ENCODE measurements at places on chromosomes 12 and 14.

- DNase-seq, result no peak
- H3K36me3 ChIP-seq, result no peaks in the 10 kb centered on the region
- H3K27ac ChIP-seq, result peak overlapping the region; percentile 23
- H3K4me3 ChIP-seq, result no peak overlapping the region
- H3K4me1 ChIP-seq, result peaks cover 17% of the 10 kb centered on the region
- no peaks in the 10 kb centered on the region for H3K27me3 ChIP-seq
Measured at GRCh38 chr14:31927348-31927832, 149.7 kb upstream of the ARHGAP5 start.

- H3K36me3 ChIP-seq, result no peaks in the 10 kb centered on the region
- H3K27me3 ChIP-seq, result no peaks in the 10 kb centered on the region
- no peaks in the 10 kb centered on the region for H3K4me1 ChIP-seq
- no peak overlapping the region for H3K27ac ChIP-seq
- no peak overlapping the region for H3K4me3 ChIP-seq
Measured at GRCh38 chr14:106875503-106875902, 1349.1 kb downstream of the TMEM121 start.

- H3K27me3 ChIP-seq, result no peaks in the 10 kb centered on the region
- no peak for DNase-seq
- H3K4me3 ChIP-seq, result peak overlapping the region; percentile 47
- H3K4me1 ChIP-seq, result peaks cover 4% of the 10 kb centered on the region
- H3K27ac ChIP-seq, result no peak overlapping the region
Measured at GRCh38 chr12:1630133-1630826, 1.2 kb downstream of the WNT5B start.

DNA sequence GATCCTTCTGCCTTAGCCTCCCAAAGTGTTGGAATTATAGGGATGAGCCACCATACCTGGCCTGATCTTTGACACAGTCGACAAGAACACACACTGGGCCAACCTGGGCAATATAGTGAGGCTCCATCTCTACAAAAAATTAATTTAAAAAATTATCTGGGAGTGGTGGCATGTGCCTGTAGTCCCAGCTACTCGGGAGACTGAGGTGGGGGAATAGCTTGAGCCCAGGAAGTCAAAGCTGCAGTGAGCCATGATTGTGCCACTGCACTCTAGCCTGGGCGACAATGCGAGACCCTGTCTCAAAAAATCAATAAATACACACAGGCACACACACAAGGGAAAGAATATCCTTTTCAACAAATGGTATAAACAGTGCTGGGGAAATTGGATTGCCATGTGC, 6.1 kb upstream of the OS9 start:
- H3K4me1 ChIP-seq, result no peaks in the 10 kb centered on the region
- no peak overlapping the region for H3K27ac ChIP-seq
- H3K4me3 ChIP-seq, result no peak overlapping the region
- DNase-seq, result no peak

DNA sequence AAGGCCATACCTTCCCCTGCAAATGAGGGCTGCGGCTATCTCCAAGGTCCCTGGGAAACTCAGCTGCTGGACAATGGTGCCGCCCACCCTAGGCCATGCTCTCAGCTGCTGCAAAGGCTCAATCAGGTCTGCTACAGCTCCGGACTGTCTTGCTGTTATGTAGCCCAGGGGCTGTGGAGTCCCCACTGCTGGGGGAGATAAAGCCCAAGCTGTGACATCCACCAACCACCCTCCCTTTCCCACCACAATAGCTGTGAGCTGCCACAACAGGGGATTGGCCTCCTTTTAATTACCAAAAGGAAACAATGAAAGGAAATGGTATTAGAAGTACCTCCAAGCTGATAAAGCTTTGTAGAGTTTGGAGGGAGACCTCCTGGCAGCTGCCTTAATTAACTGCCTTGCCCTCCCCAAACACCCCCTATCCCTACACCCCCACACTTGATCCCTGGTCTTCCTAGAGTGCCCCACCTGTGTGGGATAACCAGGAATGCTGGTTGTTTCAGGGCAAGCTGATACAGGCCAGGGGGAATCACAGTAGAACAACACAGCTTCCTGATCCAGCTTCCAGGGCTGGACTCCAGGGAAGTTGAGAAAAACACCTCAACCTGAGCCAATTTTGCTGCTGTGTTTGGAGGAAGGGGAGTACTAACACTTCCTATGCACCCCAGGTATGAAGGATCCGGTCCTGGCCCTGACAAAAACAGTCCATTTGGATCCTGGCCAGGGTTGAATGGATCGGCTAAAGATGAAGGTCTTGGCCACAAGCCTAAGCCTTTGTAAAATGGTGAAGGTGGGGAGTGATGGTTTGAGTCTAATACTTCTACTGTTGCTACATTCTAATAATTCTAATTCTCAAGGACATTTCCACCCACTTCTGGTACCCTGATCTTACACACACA, at the start of gene VWF:
TSS of gene VWF (minus strand) at position 260 of the 899 bp plus-strand sequence. CDS start 1,474 bp downstream, outside the sequence.
- no peaks in the 10 kb centered on the region for H3K36me3 ChIP-seq
- no peak within 1 kb of the TSS for H3K4me3 ChIP-seq
- H3K4me1 ChIP-seq, result no peaks in the 10 kb centered on the region
- no peaks in the 10 kb centered on the region for H3K27me3 ChIP-seq
- DNase-seq, result no peak

GRCh38 chr12:87518481-87518880, 510.7 kb downstream of the C12orf50 start:
- H3K4me1 ChIP-seq, result no peaks in the 10 kb centered on the region
- no peaks in the 10 kb centered on the region for H3K36me3 ChIP-seq
- DNase-seq, result no peak
- no peak overlapping the region for H3K4me3 ChIP-seq
- H3K27me3 ChIP-seq, result no peaks in the 10 kb centered on the region
- no peak overlapping the region for H3K27ac ChIP-seq

DNA sequence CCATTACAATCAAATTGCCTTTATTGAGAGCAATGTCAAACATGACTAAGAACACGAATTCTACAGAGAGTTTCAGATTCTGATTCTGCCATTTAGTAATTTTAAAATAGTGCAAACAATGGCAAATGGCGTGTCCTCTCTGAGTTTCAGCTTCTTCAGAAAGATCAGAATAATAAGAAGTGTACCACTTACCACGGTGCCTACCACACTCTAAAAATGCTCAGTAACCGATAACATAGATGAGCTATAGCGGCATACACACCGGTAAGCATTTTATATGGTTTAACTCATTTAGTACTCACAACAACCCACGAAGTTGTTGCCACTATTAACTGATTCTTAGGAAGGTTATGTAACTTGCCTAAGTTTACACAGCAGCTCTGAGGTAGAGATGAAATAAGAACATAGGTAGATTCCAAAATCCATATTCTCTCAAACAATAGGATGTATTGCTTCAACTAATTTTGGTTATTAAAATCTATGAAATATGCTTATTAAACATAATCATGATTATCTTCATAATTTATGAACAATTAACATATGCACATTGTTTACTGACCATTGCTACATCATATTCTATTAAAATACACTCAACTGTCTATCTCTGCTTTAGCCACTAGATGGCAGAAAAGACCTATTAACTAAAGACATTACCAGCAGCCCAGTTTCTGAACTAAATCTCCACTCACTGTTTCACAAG, 38.3 kb downstream of the SLC6A15 start:
- no peaks in the 10 kb centered on the region for H3K27me3 ChIP-seq
- no peak overlapping the region for H3K27ac ChIP-seq
- H3K4me1 ChIP-seq, result no peaks in the 10 kb centered on the region
- DNase-seq, result no peak
- H3K4me3 ChIP-seq, result no peak overlapping the region

DNA sequence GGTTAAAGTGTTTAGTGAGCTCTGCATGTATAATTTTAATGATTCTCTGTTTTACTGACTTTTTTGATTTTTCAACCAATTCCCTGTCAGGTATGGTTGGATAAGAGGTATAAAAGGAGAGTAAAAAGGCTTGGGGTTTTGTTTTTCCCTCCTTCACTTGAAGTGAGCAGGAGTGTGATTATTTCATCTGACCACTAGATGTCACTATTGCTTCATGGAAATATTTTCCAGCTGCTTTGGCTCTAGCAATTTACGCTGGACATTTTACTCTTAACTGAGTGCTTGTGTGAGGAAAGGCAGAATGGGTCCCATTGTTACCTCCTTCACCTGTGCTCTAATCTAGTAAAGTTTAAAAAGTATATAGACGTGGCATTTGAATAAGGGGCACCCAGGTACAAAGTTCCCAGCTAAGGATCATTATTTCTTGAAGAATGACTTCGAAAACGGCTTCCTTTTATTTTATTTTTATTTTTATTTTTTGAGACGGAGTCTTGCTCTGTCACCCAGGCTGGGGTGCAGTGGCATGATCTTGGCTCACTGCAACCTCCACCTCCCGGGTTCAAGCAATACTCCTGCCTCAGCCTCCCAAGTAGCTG, 66.5 kb downstream of the TBC1D30 start:
- H3K4me3 ChIP-seq, result no peak overlapping the region
- no peaks in the 10 kb centered on the region for H3K27me3 ChIP-seq
- H3K27ac ChIP-seq, result no peak overlapping the region
- DNase-seq, result no peak
- no peaks in the 10 kb centered on the region for H3K36me3 ChIP-seq

DNA sequence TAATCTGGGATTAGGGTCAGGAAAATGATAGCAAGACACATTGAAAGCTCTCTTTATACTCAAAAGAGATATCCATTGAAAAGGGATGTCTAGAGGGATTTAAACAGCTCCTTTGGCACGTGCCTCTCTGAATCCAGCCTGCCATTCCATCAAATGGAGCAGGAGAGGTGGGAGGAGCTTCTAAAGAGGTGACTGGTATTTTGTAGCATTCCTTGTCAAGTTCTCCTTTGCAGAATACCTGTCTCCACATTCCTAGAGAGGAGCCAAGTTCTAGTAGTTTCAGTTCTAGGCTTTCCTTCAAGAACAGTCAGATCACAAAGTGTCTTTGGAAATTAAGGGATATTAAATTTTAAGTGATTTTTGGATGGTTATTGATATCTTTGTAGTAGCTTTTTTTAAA, 25.4 kb upstream of the PLEKHD1 start:
- no peaks in the 10 kb centered on the region for H3K27me3 ChIP-seq
- no peaks in the 10 kb centered on the region for H3K36me3 ChIP-seq
- DNase-seq, result no peak
- no peak overlapping the region for H3K4me3 ChIP-seq
- H3K27ac ChIP-seq, result no peak overlapping the region

DNA sequence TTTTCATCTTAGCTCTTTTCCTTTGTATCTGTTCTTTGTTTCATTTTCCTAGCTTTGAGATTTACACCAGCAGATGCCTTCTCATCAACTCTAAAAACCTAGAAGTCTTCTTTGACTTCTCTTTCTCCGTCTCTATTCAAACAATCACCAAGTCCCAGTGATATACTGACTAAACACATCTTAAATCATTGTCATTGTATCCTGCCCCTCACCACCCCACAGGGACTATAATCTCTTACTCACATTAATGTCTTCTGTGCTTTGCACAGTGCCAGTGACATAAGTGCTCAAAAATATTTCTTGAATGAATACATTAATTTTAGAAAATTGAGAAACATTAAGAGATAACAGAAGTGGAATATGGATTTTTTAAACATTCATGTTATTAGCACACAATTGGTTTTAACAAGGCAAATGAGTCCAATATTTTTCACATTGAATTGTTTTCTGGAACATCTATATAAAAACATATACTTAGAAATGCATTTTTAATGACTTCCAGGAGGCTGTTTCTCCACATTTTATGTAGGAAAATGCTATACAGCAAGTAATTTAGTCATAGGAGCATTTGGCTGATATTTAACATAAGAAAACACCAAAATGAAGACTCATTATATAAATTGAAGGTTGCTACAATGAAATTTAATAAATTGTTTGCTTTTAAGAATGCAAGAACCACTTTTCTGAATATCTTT, 472.8 kb upstream of the PRICKLE1 start:
- DNase-seq, result no peak
- no peaks in the 10 kb centered on the region for H3K27me3 ChIP-seq
- H3K36me3 ChIP-seq, result no peaks in the 10 kb centered on the region
- H3K27ac ChIP-seq, result no peak overlapping the region

DNA sequence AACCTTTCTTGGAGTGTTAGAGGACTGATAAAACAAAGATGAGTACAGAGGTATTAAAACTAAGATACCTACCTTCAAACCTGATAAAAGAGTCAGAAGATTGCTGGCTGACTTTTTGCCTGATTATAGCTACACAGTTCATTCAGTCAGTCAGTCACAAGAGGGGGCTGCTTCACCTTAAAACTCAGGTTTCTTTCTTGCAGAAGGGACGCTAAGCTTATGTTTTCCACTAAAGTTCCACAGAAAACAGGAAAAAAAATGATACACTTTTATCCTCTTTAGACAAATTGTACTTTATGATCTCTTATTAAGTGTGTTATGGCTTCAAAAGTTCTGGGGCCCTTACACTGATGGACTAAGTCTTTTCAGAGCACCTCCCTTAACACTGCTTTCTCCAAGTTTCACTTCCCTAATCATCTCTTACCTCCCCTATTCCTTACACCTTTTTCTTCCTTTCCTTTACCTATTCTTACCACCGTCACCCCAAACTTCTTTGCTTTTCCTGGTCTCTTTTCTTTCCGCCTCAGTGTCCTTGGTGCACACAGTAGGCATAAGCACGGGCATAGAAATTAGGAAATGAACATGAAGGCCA, 448.7 kb upstream of the OR4E1 start:
- no peak for DNase-seq
- H3K4me3 ChIP-seq, result no peak overlapping the region
- H3K36me3 ChIP-seq, result no peaks in the 10 kb centered on the region
- no peaks in the 10 kb centered on the region for H3K27me3 ChIP-seq
- no peaks in the 10 kb centered on the region for H3K4me1 ChIP-seq

DNA sequence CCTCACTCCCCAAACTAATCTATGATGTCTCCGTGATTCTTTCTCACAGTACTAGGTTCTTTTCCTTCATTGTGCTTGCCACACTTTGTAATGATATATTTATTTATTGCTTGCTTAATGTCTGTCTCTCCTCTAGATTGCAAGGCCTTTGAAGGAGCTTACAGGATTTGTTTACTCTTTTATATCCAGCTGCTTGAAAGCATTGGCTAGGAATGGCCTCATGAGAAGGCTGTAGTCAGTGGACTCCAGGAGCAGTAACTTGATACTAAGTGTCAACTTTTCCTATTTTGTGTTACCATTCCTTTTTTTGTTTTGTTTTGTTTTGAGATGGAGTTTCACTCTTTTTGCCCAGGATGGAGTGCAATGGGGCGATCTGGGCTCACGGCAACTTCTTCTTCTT, 7.3 kb upstream of the FAM234B start:
- no peak overlapping the region for H3K4me3 ChIP-seq
- no peak for DNase-seq
- no peaks in the 10 kb centered on the region for H3K27me3 ChIP-seq
- no peaks in the 10 kb centered on the region for H3K4me1 ChIP-seq
- H3K36me3 ChIP-seq, result no peaks in the 10 kb centered on the region

- no peaks in the 10 kb centered on the region for H3K27me3 ChIP-seq
- no peak overlapping the region for H3K27ac ChIP-seq
- H3K36me3 ChIP-seq, result no peaks in the 10 kb centered on the region
- no peaks in the 10 kb centered on the region for H3K4me1 ChIP-seq
- DNase-seq, result no peak
- H3K4me3 ChIP-seq, result no peak overlapping the region
Measured at GRCh38 chr12:30635385-30635784, 60.3 kb downstream of the IPO8 start.

- no peaks in the 10 kb centered on the region for H3K36me3 ChIP-seq
- H3K27me3 ChIP-seq, result no peaks in the 10 kb centered on the region
- H3K4me3 ChIP-seq, result no peak overlapping the region
- no peak for DNase-seq
- H3K27ac ChIP-seq, result no peak overlapping the region
Measured at GRCh38 chr12:118107011-118107410, 3.2 kb upstream of the VSIG10 start.
